ENCODE measurements at places on chromosomes 16 and 17. TPM values are rescaled to one million over a fixed set of nuclear protein-coding genes. Genes with fewer than 3 reads are reported as not detected.

Gene TBX6
- total RNA-seq = 1.4 TPM

Gene PDILT
- not detected for total RNA-seq

Gene CUEDC1
- total RNA-seq = 60.2 TPM

Gene EXOC3L1
- total RNA-seq = 0.30 TPM

Gene OMG
- total RNA-seq = not detected

Measured in HCT116 (cell line).